ENCODE measurements at places on chromosomes 5 and 9.
A peak's percentile ranks its signal among the peaks of the same experiment; 100 is the strongest.

- DNase-seq: no peak
Observed at GRCh38 chr9:85738509-85738908, 3.2 kb downstream of the AGTPBP1 start.

- no peak for DNase-seq
Observed at GRCh38 chr9:114168281-114169028, 13.1 kb downstream of the COL27A1 start.

DNA sequence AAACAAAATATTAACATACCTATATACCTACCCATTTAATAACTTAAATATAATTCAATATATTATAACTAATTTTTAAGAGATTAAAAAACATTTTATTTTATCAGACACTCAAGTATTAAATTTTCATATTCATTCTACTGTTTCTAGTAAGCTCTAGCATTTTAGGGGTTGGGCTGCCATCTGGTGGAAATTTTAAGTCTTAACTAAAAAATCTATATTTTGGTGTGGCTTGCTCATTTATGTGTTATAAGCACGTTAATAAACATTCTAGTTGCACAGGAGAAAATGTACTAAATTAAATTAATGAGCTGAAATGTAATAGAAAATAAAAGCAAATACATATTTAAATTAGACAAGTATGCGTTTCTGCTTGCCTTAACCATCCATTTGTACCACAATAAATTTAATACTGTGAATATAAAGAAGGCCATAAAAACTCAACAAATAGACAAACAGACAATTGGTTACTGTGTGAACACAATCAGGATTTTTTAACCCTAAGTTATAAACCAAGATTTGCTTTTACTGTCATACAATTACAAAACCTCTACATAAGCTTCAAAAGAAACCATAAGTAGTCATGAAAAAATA, 1728.3 kb upstream of the CDH9 start:
- peak; percentile 65 for DNase-seq

DNA sequence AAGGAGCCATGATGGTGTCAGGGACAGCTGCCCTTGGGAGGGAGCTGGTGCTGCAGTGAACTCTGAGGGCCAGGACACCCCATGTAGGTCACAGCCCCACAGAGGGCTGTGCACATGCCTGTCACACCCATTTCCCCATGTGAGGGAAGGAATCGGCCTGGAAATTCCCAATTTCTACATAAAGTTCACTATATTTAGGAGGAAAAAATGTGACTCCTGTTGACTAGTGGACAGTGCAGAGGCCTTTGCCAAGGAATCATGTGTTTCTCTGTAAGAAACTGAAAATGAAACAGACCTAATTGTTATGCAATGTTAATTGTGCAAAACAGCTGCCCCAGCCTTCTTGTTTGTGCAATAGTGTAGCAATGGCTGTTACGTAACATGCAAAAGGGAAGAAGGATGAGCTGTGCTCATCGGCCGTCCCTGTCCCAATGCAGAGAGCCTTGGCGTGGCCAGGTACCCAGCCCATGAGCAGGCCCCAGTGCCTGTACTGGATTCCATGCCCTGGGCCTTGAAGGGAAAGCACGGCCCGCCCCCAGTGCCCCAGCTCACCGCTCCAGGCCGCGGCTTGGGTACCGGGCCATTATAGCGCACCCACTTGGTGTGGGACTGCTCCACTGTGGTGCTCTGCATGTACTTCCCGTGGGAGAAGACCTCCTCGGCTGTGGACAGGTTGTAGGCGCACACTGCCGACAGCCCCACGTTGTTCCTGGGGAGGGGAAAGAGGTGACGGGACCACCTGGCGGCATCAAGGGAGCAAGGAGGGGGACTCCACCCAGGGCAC, 70.0 kb downstream of the SECISBP2 start:
- no peak for DNase-seq

GRCh38 chr5:73007051-73007450, 51.2 kb downstream of the FCHO2 start:
- no peak for DNase-seq

GRCh38 chr5:128228008-128228407, 144.4 kb downstream of the SLC12A2 start:
- DNase-seq: no peak

- no peak for DNase-seq
Observed at GRCh38 chr9:16460696-16461095, 409.8 kb downstream of the BNC2 start.

DNA sequence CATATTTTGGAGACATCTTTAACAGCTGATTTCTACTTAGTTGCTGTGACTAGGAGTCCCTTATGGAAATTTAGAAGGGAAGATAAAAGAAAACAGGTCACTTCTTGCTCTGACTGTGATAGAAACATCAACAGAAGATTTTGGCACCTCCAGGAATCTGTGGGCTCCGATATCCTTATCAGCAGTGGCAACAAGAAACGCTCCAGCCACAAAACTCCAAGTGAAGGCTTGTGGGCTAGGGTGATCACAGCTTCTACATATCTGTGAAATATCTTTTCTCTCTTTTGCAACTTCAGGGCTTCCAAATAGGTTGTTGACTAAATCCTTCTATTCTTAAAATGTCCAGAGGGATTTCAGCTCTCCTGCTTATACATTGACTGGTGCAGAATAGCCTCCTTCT, 1625.5 kb upstream of the CDH6 start:
- no peak for DNase-seq

DNA sequence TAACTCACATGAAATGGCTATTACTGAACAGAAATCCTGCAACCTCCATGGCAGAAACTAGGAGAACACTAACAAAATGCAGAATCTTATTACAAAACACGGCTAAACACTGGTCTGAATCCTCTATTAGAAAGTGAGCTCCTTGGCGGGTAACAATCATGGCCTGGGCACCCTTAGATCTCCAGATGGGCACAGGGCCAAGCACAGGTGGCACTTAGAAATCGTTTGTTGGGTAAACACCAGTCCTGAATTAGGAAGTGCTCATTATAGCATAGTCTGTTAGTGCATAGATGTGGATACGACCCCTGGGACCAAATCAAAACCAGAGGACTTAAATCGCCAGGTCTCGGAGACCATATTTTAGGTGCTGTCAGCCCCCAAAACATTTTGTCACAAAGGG, 14.4 kb downstream of the VDAC1 start:
- DNase-seq: no peak

DNA sequence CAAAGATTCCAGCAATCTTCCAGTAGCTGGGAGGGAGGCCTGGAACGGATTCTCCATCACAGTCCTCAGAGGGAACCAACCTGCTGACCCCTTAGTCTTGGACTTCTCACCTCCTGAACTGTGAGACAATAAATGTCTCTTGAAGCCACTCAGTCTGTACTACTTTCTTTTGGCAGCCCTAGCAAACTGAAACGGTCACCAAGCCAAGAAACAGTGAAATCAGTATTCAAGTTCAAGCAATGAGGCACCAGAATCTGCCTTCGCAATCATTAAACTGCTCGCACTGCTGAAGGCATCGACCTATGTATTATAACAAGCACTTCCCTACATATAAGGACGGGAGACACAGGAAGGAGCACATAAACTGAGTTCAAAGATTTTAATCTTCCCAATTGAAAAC, 120.6 kb upstream of the PUM3 start:
- no peak for DNase-seq

- no peak for DNase-seq
Observed at GRCh38 chr9:85995599-85995998, 54.7 kb downstream of the NAA35 start.

GRCh38 chr9:35341021-35341420, 148.9 kb upstream of the RUSC2 start:
- DNase-seq: no peak

DNA sequence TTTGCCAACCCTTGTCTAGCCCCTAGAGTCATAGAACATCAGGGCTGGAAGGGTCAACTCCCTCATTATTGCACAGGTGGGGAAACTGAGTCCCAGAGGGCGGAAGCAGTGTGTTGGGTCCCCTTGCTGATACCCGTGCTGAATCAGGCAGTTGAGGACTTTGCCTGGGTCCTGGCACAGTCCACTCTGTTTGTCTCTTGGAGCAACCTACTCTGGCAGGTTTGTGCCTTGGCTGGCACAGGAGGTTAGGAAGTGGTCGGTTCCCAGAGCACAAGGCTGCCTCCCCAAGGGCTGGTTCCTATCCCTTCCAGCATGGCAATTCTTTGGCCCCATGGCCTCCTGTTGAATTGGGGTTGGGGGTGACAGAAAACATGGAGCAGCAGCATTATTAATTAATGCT, 94.5 kb upstream of the SHB start:
- DNase-seq: no peak

DNA sequence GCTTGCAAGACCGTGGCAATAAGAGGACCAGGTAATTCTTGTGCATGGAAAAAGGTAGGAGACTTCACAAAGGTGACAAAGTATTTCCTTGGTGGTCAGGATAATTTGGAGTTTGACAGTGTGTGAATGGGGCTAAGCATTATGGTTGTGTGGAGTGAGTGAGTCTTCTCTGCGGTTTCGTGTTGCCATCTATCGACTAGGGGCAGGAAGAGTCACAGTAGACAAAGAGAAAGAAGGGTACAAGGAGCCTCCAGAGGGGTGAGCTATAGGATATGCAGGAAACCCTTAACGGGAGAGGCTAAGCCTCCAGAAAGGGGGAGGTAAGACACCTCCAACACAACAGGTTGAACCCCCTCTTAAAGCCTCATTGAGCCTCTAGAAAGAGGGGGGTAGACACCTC, 64.0 kb upstream of the RANBP6 start:
- no peak for DNase-seq

DNA sequence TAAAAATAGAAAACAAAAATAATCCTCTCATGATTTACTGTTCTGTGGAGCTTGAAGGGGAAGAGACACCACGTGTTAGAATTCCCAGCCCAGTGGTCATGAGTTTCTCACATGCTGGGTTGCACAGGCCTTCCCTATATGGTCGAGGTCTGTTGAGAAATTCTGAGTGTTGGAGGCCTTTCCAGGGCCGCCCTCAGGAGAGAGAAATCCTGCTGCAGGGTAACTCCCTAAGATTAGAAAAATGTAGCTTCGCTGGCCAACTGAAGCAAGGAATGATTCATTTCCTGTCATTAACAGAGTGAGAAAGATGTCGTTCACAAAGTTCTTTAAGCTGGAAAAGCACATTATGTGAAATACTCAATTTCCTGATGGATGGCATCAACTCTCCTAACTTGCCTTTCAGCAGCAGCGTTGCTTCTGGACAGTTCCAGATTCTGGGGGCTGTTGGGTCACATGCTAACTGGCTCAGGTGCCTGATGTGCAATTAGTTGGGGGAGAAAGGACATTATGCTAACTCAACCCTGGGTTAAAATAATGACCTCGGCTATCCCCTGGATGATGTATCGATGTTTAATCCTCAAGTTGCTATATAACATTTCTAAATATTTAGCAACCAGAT, 104.8 kb upstream of the CD180 start:
- no peak for DNase-seq

DNA sequence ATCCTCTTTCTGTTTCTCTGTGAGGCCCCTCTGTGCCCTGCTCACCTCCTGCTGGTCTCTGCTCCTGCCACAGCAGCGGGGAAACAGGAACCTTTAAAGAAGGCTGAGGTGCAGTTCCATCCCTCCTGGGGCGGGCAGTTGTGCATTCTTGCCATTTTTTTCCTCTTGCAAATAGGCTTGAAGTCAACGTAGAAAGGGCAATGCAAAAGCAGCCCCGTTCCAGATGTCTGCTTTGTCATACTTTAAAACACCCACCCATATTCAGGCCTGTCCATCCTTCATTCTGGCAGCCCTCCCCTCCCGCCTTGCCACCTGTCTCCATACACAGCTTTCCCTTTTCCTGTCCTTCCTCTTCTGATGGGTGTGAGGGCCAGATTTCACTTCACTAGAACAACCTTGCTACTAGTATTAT, 65.4 kb upstream of the KLF9 start:
- no peak for DNase-seq

DNA sequence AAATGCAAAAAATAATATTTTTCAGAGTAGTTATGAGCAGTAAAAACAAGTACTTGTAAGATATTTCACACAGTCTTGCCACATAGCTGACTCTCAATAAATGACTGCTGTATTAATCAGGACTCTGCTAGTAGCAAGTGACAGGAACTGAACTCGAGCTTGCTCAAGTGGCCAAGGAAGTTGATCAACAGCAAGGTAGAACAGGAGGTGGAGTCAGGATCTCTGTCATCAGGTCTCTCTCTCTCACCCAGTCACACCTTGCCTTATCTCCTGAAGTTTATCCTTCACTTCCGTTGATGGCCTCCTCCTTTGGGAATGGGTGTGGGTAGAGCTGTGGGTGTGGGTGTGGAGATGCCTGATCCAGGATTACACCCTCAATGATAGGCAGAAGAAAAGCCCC, 107.0 kb downstream of the GPBP1 start:
- no peak for DNase-seq

DNA sequence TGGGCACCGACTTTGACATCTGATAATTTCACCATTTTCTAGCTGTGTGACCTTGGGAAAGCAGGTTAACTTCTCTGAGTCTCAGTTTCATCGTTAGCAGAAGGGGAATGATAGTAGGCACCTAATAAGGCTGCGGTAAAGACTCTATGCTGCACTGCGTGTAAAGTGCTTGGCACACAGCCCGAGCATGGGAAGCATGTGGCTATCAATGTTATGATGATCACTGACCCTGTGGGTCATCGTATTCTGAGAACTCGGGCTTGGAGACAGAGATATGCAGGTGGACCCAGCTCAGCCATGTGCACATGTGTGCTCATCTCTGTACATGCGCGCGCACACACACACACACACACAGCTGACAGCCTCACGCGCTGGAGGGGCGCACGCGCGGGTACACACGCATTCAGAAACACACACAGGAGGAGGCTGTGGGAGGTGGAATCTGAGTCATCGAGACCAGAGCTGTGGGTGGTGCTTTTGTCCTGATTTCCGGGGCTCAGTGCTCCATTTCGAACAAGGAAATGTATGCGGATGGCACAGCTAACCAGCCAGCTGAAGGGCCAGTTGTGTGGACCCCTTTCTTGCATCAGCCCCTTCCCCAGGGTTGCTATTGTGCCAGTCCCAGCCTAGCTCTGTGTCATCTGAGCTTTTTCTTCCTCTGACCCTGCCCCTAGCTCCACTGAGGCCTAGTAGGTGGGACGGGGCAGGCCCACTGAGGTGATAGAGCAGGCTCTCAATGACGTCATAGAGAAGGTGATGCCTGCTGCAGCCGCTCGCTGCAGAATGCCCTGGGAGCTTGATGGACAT, 11.1 kb upstream of the ARAP3 start:
- no peak for DNase-seq

DNA sequence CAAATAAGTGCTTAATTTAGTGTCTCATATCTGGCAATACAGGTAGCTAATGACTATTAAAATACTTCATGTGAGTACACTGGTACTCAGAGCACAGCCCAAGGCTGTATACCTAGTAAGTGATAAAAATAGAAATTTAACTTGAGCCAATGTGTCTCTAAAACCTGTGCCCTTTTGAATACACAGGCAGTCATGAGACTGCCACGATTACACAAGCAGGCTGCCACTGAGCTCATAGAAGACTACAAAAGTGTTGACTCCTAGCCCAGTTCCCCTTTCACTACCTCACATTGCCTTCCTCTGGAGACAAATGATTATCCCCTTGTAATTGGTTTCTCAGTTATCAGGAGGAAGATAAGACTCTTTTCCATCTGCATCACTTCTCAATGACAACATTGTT, 66.3 kb upstream of the PAPPA start:
- DNase-seq: peak; percentile 64

All from NCI-H2081 treated with DMSO at 0.1 percent for 48 hours (cell line).